ENCODE measurements at places on chromosomes 6 and 20. TPM values are rescaled to one million over a fixed set of nuclear protein-coding genes. Genes with fewer than 3 reads are reported as not detected.
A peak's percentile ranks its signal among the peaks of the same experiment; 100 is the strongest.

Gene TULP1
- not detected for total RNA-seq

Gene ELOVL4
- 2.7 TPM for total RNA-seq

Gene HLA-DQA1
- not detected for total RNA-seq

Gene PNPLA1
- not detected for total RNA-seq

Gene SAPCD1
- total RNA-seq: not detected

Gene MCM3
- total RNA-seq: 59.9 TPM

Gene CDSN
- not detected for total RNA-seq

- peak; percentile 94 for DNase-seq
Observed at GRCh38 chr6:158376631-158377081, 64.4 kb downstream of the TULP4 start.

- DNase-seq: no peak
Observed at GRCh38 chr6:5416250-5416649, 154.9 kb downstream of the FARS2 start.

DNA sequence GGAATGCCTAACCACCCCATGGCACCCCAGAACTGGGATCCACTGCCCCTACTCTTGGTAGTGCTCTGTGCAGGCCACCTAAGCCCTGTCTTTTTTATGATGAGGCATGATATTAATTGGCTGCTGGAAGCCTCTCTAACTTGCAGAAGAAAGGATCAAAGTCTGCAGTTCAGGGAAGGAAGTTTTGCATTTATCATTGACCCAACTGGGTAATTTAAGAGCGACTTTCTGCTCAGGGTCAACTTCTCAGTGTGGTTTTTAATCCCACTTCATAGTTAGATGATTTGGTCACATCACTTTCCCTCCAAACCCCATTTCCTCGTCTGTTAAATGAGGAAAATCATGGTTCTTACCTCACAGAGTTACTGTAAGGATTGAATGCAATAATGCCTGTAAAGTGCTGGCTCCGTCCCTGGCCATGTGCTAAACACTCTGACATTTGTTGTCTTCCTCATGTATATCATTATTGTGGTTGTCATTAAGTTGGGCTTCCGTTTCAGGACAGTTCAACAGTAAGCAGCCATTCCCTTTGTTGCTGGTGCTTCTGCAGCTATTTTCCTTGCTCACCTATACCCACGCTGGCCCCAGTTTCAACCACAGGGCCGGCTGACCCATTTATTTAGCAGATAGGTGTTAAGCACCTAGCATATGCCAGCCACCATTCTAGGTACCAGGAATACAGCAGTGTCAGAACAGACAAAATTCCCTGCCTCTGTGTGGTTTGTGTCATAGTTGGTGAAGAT, 14.2 kb downstream of the E2F3 start:
- no peak for DNase-seq

- peak; percentile 49 for DNase-seq
Observed at GRCh38 chr6:125154761-125155135, 1.2 kb downstream of the TPD52L1 start.

GRCh38 chr6:16267428-16268263, 29.3 kb downstream of the GMPR start:
- DNase-seq: no peak

DNA sequence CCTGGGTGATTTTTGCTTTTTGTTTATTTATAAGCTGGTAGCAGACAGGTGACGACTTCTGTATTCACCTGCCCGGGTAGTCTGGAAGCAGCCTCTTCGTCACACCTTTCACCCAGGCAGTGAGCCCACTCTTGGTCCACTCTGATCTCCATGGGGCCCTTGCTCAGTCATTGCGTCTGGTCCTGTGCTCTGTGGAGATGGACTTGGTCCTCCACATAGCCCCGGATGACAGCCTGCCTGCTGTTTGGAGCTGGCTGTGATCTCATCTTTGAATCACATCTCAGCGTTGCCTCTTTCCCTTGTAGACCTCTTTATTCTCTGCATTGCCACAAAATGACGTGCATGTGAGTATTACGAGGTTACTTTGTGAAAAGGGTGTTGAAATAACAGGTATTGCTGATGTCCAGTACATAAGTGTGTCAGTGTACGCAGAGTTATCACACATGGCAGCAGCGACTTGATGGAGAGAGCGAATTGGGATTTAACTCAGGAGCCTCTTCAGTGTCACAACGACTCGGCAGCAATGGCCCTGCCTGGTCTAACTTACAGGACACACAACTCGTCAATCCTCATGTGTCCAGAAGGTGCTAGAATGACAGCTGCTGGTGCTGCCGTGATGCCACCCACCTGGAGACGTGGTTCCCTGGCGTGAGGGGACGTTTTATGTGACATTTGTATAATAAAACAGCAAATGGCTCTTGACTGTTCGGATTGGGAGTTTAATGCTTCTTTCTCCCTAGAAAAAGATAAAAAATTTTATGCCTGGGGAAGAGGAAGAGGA, 24.2 kb upstream of the FRMD1 start:
- DNase-seq: no peak

DNA sequence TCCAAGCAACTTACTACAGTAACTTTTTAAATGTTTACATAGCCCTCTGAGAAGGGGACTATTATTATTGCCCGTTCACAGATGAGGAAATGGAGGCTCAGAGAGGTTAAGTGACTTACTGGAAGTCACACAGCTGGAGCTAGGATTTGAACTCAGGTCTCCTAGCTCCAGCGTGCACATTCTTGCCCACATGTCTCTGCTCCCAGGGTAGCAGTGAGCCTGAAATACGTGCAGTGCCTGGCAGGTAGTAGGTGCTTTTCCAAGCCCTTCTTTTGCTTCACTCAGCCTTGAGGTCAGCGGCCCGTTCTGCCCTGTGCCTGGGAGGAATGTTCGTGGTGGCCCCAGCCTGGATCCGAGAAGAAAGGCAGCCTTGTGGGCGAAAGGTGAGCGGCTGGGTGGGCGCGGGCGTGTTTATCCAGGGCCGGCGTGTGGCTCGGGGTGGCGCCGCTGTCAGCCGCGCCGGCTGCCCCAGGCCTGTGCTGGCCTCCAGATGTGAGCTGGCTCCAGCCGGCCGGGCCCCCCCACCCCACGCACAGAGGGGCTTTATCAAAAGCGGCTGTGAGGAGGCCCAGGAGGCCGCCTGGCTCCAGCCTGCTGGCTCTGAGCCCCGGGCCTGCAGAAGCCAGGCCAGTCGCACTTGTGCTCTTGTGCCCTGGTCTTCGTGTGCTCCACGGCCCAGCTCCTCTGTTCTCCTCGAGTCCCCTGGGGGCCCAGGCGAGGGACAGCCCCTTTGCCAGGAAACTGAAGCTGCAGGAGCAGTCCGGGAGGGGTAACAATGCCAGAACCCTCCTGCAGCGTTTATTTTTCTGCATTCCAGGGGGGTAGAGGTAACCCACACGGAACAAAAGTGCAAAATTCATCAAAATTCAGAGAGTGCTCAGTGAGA, 58.1 kb downstream of the UBE2V1 start:
- DNase-seq: peak; percentile 87

DNA sequence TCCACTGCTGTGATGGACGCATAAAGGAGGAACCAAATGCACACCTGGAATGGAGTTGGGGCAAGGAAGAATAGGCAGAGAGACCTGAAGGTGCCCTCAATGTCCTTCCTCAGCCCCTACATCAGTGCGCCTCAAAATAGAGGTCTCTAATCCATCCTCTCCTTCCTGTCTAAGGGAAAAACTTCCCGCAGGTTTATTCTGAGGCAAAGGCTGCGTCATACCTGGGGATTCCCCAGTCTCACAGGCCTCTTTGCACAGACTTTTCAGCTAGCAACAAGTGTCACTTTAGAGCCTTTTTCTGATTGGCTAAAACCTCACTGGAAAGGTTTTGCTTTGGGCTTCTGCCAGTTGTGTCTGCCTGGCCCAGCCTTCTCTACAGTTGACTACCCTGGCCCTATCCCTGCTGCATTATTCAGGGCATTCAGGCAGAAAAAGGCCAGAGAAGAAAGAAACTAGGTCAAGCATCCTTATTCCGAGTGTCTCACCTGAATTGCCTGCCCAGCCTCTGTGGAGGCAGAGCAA, 1.8 kb upstream of the HLA-DQB1 start:
- DNase-seq: peak; percentile 48

GRCh38 chr6:144725736-144726522, 440.8 kb downstream of the UTRN start:
- peak; percentile 17 for DNase-seq

DNA sequence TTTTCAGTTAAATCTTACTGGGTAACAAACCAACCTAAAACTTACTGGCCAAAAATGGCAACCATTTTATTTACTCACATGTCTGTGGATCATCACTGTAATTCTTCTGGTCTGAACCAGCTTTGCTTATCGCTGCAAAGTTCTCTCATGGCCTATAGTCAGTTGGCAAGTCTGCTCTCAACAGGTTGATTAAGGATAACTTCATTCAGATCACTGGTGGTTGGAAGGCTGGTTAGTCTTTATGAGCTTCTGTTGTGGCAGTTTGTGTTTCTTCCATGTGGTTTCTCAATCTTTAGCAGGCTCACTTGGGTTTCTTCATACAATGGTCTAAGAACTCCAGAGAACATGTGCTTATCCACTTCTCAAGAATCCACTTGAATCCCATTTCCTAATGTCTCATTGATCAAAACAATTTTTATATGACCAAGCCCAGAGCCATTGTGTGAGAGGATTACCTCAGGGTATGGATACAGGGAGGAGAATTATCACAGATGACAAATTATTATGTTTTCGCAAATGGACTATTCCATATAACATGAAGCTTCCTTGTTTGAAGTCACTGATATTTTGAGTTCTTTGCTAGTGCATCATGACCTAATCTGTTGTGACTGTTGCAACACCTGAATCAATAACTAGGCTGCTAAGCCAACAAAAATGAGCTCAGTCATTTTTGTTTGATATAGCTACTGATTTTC, 155.4 kb upstream of the BMP2 start:
- DNase-seq: no peak

- DNase-seq: no peak
Observed at GRCh38 chr6:1229301-1229700, 82.6 kb upstream of the FOXQ1 start.

All from tongue (tissue), 3 donors.